ENCODE measurements at places on chromosomes 16 and 17.

DNA sequence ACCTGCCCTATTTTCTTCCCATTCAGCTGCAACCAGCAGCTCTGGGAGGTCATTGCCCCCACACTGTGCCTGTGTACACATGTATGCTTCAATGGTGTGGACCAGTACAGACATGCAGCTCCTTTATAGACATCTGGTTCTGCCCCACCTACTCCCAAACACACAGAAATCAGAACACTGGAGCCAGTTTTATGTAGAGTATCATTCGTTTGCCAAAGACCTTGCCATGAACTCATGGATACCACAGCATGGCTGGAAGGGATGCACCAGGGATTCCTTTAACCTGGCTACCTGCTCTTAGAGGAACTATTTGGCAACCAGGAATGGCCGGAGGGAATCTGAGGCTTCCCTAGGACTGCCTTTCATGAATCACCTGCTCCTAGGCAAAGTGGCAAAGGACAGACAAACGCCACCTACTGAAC lies 60.4 kb downstream of the ZFHX3 start:
- no peak for DNase-seq

DNA sequence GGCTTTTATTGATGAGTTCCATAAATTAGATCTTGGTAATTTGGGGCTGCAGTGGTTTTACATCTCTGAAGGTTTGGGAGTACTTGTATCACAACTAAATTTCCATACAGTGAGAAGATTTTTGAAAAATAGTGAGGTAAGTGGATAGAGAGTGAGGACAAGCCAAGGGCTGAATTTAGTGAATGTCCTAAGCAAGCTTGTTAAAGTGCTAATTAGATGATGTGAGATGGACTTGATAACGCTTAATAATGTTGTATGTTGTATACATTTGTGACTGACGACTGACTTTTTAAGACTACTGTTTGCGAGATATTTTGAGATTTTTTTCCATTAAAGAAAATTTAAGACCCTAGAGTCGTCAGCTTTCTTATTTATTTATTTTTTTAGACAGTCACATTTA lies 3.9 kb downstream of the NFATC3 start:
- DNase-seq, result no peak

- DNase-seq, result no peak
Measured at GRCh38 chr17:41932816-41933389, 2.5 kb downstream of the ODAD4 start.

DNA sequence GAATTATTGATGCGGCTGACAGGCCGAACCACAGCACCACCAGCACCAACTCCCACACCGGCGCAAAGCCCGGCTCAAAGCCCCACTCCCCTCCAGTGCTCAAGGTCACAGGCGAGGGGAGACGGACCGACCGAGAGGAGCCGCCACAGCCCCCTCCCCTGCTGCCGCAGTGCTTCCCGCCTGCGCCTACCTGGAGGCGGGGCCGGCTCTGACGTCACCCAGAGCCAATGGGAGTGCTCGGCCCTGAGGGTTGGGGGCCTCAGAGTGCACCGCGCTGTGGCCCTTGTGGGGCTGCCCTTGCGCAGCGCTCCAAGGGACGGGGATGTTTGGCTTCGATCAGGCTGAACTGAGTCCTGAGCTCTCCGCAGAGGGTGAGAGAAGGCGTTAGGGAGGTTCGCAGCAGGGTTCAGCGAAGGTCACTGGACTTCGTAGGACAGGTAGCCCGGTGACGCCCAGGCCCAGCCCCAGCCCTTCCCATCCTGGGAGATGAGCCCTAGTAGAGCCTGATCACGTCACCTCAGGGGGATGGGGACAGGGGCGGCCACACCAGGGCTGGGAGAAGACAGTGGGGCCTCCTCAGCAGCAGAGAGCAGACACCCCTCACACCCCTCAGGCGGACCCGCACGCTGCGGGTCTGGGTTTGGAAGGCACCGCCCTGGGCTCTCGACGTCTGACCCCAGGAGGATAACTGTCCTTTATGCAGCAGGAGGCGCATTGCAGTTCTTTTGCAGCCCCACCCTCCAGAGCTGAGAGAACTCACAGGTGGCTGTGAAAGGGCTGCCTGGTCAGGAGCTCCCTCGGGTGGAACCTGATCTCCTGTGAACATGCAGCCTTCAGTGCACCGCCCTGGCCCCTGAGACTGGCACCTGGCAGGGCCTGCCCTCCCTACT lies 1.5 kb downstream of the NDRG4 start:
- no peak for DNase-seq

DNA sequence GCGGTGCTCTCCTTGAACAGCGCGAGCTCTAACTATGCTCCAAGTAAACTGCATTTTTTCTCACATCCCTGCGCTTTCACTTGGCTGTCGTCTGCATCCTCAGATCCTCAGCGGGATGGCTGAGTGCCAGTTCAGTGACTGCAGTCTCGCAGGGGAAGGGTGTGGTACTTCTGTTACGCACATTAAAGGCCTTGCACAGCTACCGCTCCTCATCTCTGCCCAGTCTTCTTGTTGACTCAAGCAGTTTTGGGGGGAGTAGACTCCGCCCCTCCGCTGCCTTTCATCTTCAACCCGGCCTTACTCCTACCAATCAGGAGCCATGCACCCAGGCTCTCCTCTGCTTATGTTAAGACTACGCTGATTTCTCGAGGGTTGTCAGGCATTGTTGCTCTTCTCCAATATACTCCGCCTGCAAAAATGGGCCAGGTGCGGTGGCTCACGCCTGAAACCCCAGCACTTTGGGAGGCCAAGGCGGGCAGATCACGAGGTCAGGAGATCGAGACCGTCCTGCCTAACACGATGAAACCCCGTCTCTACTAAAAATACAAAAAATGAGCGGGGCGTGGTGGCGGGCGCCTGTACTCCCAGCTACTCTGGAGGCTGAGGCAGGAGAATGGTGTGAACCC lies 10.0 kb downstream of the ATP5PD start:
- no peak for DNase-seq

DNA sequence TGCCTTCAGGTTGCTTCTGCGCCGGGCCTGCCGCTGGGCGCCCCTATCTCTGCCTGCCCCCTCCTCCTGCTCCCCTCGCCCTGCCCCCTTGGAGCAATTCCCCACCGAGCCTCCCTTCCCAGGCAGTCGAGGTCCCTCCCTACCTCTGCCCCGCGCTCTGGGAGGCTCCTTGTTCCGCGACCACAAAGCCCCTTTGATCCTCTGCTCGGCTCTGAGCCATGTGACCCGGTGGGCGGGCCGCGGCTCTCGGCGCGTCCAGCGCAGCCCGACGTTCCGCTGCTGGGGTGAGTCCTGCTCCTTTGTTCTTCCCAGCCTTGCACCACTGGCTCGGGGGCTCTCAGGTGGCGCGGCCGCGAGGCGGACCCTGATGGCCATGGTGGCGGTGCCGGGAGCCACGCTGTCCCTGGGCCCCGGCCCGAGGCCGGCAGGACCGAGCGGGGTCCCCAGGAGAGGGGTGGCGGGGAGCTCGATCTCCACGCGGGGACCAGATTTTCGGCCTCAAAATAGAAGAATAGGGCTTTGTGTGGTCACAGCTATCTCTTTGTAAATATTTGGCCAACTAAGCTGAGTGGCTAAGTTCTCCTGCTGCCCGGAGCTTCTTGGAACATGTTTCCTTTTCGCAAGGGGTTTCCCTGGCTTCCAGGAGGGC lies 310.6 kb downstream of the SEC14L1 start:
- DNase-seq, result peak; percentile 87

DNA sequence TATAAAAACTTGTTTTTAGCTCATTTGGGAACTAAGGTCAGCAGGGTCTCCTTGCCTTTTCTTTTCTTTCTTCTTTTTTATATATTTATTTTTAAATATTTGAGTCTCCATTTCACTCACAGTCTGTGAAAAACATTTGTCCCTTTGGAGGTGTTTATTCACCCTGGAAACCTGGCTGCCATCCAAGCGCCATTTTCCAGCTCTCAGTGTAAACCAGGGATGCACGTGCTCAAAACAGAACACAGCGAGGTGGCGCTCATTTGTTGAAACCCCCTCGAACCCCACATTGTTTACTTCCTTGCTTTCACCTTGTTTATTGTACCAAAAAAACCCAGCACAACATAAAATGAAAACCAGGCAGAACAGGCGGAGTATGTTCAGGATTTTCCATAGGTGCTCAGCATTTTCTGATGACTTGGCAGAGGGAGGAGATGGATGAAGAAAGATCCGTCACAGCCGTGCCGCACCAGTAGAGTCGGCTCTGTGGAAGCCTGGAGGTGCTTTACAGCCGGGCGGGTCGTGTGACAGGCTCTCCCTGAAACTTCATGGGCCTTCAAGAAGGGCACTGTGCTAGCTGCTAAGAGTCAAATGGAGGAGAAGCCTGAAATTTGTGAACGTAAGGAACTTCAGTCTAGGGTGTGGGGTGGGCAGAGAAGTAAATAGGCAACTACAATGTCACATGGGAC lies 284.4 kb downstream of the FOXL1 start:
- DNase-seq, result no peak

GRCh38 chr17:27575096-27575911 lies 55.7 kb upstream of the LGALS9 start:
- DNase-seq, result no peak

GRCh38 chr16:46621934-46622676 lies 926 bp upstream of the SHCBP1 start:
- no peak for DNase-seq

DNA sequence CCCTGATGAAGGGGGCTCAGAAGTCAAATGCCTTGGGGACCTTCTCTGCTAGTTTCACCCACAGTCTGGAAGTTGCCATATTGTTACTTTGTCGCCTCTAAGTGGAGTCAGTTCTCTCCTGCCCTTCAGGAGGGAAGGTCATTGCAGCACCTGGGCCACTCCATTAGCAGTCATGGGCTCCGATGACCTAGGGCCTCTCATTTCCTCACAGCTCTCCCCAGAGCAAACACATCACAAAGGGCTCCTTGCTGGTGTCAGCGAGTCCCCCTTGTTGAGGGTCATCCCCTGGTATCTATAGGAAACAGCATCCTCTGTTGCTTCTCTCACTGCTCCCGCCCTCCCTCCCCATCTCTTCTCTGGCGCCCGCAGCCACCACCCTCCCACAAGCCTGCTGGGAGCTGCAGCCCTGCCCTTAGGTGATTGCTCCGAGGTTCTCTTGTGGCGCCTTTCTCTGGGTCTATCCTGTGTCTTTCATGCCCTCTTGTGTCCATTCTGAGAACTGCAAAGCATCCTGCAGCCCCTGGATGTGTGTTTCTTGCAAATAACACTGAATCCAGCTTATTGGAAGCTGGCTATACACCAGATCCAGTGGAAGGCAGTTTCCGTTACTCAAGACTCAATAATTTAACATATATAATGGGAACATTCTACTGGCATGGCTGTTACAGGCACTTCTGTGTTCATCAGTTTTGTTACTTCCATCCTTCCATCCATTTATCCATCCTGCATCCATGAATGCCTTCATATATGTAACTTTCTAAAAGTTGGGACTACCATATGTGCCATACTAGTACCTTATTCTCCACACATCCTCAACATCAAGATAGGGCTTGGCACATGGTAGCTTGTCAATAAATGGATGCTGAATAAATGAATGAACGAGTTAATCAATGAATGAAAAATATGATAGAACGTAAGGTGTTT lies 21.2 kb downstream of the PDILT start:
- no peak for DNase-seq

DNA sequence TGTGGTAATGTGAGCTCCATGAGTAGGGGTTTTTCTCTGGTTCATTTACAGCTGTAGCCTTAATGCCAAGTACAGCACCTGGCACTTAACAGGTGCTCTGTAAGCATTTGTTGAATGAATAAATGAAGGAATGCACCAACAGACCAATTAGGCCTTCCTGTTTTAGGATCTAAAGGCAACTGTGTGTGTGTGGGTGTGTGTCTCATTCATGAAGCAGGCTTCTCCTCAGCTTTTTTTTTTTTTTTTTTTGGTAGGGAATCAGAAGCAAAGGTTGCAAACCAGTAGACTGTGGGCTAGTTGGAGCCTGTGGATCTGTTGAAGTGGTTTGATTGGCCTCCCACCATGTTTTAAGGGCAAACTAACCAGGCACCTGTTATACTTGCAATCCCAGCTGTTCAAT lies 48.1 kb downstream of the HS3ST2 start:
- DNase-seq, result no peak

- no peak for DNase-seq
Measured at GRCh38 chr16:30669903-30670824, 11.9 kb downstream of the FBRS start.

GRCh38 chr17:4375039-4375748 lies 8.7 kb upstream of the UBE2G1 start:
- DNase-seq, result no peak
